ENCODE measurements at places on chromosomes 7 and 10. TPM values are rescaled to one million over a fixed set of nuclear protein-coding genes. Genes with fewer than 3 reads are reported as not detected.

- peaks cover 77% of the 10 kb centered on the region for H3K27me3 ChIP-seq
- H3K36me3 ChIP-seq, result no peaks in the 10 kb centered on the region
- peak overlapping the region; percentile 52 for H3K27ac ChIP-seq
- H3K4me1 ChIP-seq, result peaks cover 32% of the 10 kb centered on the region
- peak overlapping the region; percentile 60 for H3K4me3 ChIP-seq
- no peak for DNase-seq
Observed at GRCh38 chr7:23469961-23470250, 385 bp downstream of the IGF2BP3 start.

GRCh38 chr7:1364068-1364905, 95.0 kb downstream of the MICALL2 start:
- H3K4me3 ChIP-seq, result no peak overlapping the region
- H3K27me3 ChIP-seq, result peaks cover 22% of the 10 kb centered on the region
- DNase-seq, result no peak
- no peaks in the 10 kb centered on the region for H3K36me3 ChIP-seq
- peaks cover 4% of the 10 kb centered on the region for H3K4me1 ChIP-seq

TCAF2 gene
- 3.8 TPM for total RNA-seq

- no peaks in the 10 kb centered on the region for H3K27me3 ChIP-seq
- no peaks in the 10 kb centered on the region for H3K36me3 ChIP-seq
- no peaks in the 10 kb centered on the region for H3K4me1 ChIP-seq
- H3K27ac ChIP-seq, result no peak overlapping the region
Observed at GRCh38 chr7:81051811-81052413, 133.1 kb upstream of the SEMA3C start.

- peak; percentile 55 for DNase-seq
- peak overlapping the region; percentile 56 for H3K27ac ChIP-seq
- no peaks in the 10 kb centered on the region for H3K27me3 ChIP-seq
- no peak overlapping the region for H3K4me3 ChIP-seq
Observed at GRCh38 chr10:110783509-110784107, 88.1 kb upstream of the PDCD4 start.

GRCh38 chr10:2326411-2326810, 589.1 kb upstream of the ADARB2 start:
- H3K4me3 ChIP-seq, result no peak overlapping the region
- DNase-seq, result no peak
- no peaks in the 10 kb centered on the region for H3K4me1 ChIP-seq

GRCh38 chr10:5013385-5013784, 9.7 kb upstream of the AKR1C2 start:
- no peaks in the 10 kb centered on the region for H3K27me3 ChIP-seq
- H3K36me3 ChIP-seq, result no peaks in the 10 kb centered on the region
- DNase-seq, result no peak
- no peak overlapping the region for H3K4me3 ChIP-seq
- H3K4me1 ChIP-seq, result no peaks in the 10 kb centered on the region
- no peak overlapping the region for H3K27ac ChIP-seq

IMPDH1 gene
- total RNA-seq, result 11.3 TPM

DNA sequence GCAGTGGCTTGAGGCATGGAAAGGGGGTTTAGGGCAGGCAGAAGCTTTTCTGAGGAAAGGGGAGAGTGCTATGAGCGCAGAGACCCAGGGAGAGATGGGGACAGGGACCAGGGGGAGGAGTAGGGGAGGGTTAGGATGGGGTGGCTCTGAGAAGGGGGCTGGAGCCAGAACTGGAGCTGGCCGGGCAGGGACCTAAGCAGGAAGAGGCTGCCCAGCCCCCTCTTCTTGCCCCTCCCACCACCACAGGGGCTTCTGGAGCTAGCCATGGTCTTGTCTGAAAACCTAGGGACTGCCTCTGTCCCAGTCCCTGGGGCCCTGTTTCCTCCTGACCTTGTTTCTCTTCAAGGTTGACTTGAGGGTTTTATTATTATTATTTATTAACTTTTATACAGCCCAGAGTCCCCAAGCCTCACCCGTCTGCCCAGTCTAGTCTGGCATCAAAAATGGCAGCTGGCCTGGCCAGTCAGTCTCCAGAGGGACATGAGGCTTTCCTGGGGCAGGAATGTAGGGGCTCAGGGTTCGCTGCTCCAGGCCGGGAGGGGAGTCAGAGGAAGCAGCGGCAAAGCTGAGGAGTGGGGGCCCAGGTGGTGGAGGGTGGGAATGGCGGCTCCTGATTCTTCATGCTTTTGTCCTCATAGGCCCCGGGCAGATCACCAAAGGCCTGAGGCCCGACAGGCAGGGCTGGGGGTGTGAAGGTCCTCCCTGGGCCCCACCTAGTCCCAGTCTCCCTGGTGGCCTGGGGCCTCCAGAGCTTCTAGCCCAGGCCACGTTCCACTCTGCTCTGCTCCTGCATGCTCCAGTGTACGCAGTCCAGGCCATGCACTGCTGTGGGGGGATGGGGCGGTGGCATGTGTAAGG, 5.7 kb downstream of the TRIM8 start:
- H3K4me1 ChIP-seq, result peaks cover 55% of the 10 kb centered on the region
- peak overlapping the region; percentile 32 for H3K4me3 ChIP-seq
- no peaks in the 10 kb centered on the region for H3K27me3 ChIP-seq
- DNase-seq, result no peak

GRCh38 chr7:27782849-27783248, 42.9 kb downstream of the TAX1BP1 start:
- no peak for DNase-seq
- H3K27ac ChIP-seq, result no peak overlapping the region
- H3K4me3 ChIP-seq, result no peak overlapping the region

GRCh38 chr10:50316695-50317648, 65.7 kb upstream of the ASAH2 start:
- H3K4me1 ChIP-seq, result no peaks in the 10 kb centered on the region
- H3K27ac ChIP-seq, result no peak overlapping the region
- DNase-seq, result no peak
- no peaks in the 10 kb centered on the region for H3K27me3 ChIP-seq
- no peak overlapping the region for H3K4me3 ChIP-seq
- no peaks in the 10 kb centered on the region for H3K36me3 ChIP-seq

GRCh38 chr10:61398366-61399129, 54.6 kb downstream of the TMEM26 start:
- no peaks in the 10 kb centered on the region for H3K27me3 ChIP-seq
- no peak for DNase-seq
- H3K4me3 ChIP-seq, result no peak overlapping the region
- H3K27ac ChIP-seq, result no peak overlapping the region

DNA sequence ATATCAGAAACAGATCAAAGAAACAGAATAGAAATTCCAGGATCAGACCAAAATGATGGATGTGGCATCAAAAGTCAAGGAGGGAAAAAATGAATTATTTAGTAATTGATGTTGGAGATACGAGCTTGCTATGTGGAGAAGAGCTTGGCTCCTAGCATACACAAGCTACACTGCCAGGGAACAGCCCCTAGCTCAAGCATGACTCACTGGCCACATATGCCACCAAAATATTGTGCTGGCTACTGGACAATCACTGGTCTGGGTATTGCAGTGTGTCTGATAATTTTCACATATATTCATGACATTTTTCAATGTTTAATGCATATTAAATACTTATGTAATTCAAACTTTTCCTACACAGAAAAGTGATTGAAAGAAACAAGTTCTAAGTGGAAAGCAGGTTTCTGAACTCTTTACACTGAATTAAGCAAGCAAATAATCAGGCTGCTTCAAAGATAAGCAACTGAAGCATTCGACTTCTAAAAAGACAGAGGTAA, 59.3 kb downstream of the OAT start:
- no peaks in the 10 kb centered on the region for H3K27me3 ChIP-seq
- no peaks in the 10 kb centered on the region for H3K36me3 ChIP-seq
- no peak overlapping the region for H3K27ac ChIP-seq
- DNase-seq, result no peak
- peaks cover 8% of the 10 kb centered on the region for H3K4me1 ChIP-seq

DNA sequence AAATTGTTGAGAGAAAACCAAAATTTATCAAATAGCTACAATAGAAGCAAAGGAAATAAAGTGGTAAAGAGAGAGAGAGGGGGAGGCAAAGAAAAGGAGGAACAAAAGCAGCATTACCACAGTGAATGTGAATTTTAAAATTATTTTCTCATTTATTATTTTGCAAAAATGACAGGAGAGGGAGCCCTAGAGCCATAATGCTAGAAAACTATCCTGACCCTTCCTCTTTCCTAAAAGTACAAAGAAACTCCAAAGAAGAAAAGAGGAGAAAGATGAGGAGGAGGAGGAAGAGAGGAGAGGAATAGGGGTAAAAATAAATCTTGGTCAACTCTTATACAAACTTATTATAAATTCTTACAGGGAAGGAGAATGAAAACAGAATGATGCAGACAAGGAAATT, 921.5 kb downstream of the NRG3 start:
- H3K27ac ChIP-seq, result no peak overlapping the region
- H3K36me3 ChIP-seq, result no peaks in the 10 kb centered on the region
- no peak for DNase-seq
- H3K27me3 ChIP-seq, result no peaks in the 10 kb centered on the region
- H3K4me1 ChIP-seq, result no peaks in the 10 kb centered on the region

DNA sequence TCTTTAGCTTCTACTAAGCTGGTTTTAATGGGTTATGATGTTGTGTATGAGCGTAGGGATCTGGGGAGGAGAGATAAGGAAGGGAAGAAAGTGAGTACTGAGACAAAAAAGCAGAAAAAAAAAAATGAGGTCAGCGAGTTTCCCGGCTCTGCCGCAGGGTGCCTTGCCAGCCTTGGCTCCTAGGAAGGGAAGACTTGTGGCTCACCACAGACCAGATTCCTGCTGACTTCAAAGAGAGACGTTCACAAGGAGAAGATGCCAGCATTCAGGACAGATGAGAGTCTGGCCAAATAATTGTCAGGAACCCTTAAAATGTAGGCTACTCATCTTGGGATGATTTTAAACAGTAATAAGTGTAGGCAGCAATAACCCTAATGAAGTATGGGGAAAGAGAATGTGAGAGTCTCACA, 11.4 kb upstream of the FAS start:
- H3K4me3 ChIP-seq, result no peak overlapping the region
- H3K36me3 ChIP-seq, result no peaks in the 10 kb centered on the region
- no peaks in the 10 kb centered on the region for H3K27me3 ChIP-seq
- H3K4me1 ChIP-seq, result peaks cover 7% of the 10 kb centered on the region
- no peak for DNase-seq
- no peak overlapping the region for H3K27ac ChIP-seq

CYP2C8 gene
- total RNA-seq, result 0.71 TPM

- no peak overlapping the region for H3K27ac ChIP-seq
- H3K36me3 ChIP-seq, result no peaks in the 10 kb centered on the region
- no peaks in the 10 kb centered on the region for H3K27me3 ChIP-seq
- H3K4me1 ChIP-seq, result no peaks in the 10 kb centered on the region
- H3K4me3 ChIP-seq, result no peak overlapping the region
Observed at GRCh38 chr10:11783558-11783865, 39.6 kb upstream of the PROSER2 start.

PLXDC2 gene
- total RNA-seq, result 8.0 TPM

All from thymus (tissue), 14 donors.